Ovary (tissue), 10 donors: ENCODE measurements at places on chromosomes 16 and 17.

DNA sequence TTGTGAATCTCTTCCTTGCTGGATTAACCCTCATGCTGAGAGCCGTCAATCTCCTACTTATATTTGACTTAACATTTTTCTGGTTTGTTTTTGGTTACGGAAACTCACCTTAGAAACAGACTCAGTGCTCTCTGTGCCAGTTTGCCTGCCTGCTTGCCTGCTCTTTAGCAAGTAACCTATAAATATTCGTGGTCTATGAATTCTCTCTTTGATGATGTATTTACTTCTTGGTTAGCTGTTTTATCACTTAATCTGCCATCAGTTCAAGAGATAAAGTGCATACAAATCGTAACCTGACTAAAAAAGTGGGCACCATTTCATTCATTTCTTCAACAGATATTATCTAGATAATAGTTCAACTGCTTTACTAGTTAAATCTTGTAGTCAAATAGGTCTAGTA is 26.7 kb downstream of the CYB5B start:
- no peak for DNase-seq

GRCh38 chr16:75022567-75022966 is 23.7 kb downstream of the ZNRF1 start:
- DNase-seq = no peak

DNA sequence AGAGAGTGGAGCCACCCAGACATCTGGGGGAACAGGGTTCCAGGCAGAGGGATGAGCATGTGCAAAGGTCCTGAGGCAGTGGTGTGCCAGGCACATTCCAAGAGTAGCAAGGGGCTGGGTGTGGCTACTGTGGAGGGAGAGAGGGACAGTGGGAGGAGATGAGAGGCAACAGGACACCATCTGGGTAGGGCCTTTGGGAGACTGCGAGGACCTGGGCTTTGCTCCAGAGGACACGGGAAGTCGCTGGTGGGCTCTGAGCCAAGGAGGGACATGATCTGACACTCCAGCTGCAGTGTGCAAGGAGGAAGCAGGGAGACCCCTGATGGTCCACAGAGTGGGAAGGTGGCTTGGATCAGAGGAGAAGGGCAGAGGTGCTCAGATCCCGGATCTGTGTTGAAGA is 56.7 kb upstream of the MED9 start:
- no peak for DNase-seq

DNA sequence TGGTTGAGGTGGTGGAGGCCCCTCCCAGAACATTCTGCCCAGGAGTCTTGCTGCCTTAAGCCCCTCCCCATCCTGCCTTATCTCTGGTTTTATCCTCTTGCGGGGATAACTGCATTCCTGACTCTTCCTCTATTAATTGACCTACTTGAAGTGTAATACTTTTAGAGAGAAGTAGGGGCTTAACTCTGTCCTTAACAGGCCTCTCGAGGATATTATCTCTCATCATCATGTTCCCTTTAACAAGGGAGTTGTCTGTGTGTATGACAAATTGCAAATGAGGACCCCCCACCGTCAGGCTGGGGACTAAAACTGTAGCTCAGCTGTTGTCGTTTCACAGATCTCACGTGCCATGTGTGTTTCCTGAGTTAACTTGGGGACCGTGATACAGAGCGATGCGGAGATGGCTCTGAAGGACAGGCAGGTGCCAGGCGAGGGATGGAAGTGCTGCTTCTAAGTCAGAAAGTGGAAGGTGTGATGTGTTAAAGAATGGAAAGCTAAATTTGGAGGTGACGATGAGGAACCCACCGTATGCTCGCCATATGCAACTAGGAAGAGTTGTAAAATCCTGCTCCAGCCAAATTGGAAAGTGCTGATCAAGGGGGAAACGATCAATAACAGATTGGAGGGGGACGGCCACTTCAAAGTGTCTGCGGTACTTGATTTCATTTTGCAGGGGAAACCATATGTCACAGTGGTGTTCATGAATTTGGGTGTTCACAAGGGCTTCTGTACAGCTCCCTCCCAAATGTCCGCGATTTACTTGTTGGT is 106.3 kb downstream of the RPTOR start:
- no peak for DNase-seq

GRCh38 chr16:4131621-4132020 is 15.4 kb upstream of the ADCY9 start:
- DNase-seq = no peak

DNA sequence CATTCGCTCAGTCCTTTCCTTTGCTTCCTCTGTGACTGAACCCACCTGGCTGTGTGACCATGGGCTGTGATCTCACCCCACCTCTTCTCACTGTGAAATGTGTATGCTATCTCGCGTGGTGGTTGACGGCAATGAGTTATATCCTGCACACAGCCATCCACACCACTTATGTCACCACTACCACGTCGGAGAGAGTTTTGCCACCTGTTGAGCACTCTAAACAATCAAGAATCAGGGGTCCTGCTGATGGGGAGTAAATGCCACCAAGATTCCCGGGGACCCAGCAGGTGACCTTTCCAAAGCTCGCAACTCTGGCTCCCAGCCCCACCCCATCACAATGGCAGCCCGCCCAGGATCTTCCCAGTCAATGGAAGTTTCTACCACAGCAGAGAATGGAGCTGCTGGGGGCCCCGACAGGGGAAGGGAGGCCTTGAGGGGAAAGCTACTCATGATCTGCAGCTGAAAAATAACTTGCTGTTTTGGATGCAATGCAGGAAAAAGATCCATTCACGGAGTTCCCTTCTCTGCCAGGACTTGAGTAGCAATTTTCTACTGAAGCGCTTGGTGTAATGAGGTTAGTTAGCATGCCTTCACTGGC is 26.2 kb upstream of the RCVRN start:
- no peak for DNase-seq

DNA sequence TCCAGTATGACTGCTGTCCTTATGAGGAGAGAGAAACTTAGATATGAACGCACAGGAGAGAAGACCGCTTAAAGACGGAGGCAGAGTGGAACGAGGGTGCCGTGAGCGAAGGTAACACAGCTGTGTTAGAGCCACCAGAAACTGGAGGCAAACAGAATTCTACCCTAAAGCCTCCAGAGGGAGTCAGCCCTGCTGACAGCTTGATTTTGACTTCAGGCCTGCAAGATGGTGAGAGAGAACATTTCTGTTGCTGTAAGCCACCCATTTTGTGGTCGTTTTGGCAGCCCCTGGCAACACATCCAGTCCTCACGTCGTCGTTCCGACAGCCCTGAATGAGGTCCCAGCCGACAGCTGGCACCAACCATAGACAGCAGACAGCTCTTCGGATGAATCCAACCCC is 2.8 kb upstream of the SPATA2L start:
- no peak for DNase-seq

- DNase-seq = no peak
These were observed 76.0 kb downstream of the WIPI1 start for GRCh38 chr17:68381076-68381900.

- DNase-seq = no peak
These were observed 1.3 kb upstream of the SP2 start for GRCh38 chr17:47894498-47895346.

DNA sequence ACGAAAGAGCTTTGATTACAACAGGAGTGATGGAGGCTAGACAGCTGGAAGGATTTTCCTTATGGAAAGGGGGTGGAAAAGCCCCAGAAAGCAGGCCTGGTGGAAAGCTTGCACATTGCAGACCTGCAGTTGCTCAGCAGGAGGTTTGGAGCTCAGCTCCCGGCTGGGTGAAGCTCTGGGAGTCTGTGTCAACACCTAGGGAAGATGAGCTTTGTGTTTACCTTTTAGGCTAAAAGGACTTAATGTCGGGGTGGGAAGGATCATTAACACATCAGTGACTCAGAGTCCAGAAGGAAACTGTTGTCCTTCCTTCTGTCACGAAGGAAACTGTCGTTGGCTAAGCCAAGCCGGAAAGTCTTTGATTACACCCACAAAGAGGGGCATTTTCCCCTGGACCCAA is 48.2 kb downstream of the RAP1GAP2 start:
- DNase-seq = no peak

GRCh38 chr17:18186627-18186982 is 3.0 kb downstream of the ALKBH5 start:
- DNase-seq = no peak

DNA sequence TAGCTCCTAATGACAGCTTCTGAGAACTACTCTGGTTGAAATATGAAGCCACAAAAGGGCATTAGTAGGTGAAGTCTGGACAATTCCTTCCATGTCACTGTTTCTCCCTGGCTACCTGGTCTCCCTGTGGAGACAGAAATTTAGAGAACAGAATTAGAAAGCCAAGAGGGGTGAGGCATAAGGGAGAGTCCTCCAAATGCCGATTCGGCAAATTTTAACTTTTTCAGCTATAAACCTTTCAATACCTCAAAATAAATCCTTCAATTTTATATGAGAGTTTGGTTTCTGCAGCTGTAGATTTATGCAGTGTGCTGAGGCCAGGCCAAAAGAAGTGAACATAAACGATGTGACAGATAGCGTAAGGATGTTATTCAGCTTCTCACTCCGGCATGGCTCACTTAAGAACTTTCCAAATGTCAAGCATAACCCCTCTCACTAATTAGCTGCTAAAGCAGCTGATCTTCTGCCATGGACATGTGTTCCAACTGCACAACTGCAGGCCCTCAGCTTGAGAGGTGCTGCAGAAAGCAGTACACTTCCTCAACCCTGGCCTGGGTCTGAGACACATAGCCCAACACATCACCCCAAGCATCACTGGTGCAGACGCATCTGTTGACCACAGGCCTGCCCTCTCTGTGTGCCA is 247.9 kb upstream of the SOX9 start:
- no peak for DNase-seq

GRCh38 chr17:61128661-61129115 is 271.0 kb upstream of the TBX2 start:
- no peak for DNase-seq

- DNase-seq = no peak
These were observed 150.6 kb downstream of the RPTOR start for GRCh38 chr17:80694992-80695912.

- no peak for DNase-seq
These were observed 8.7 kb downstream of the USP36 start for GRCh38 chr17:78831688-78832540.

GRCh38 chr16:89602273-89602951 is 11.0 kb upstream of the DPEP1 start:
- DNase-seq = no peak

DNA sequence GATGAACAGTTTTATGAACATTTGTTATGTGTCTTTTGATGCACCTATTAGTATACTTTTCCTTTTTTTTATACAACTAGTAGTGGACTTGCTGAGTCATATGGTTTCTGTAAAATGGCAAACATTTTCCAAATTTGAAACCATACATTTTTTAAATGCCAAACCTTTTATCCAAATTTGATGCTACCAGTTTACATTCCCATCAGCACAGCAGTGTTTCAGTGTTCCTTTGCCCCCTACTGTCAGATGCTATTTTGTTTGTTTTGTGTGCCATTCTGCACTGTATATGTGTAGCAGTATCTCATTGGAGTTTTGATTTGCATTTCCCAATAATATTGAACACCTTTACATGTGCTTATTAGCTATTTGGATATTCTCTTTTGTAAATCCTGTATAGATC is 219.4 kb downstream of the TANC2 start:
- DNase-seq = no peak

DNA sequence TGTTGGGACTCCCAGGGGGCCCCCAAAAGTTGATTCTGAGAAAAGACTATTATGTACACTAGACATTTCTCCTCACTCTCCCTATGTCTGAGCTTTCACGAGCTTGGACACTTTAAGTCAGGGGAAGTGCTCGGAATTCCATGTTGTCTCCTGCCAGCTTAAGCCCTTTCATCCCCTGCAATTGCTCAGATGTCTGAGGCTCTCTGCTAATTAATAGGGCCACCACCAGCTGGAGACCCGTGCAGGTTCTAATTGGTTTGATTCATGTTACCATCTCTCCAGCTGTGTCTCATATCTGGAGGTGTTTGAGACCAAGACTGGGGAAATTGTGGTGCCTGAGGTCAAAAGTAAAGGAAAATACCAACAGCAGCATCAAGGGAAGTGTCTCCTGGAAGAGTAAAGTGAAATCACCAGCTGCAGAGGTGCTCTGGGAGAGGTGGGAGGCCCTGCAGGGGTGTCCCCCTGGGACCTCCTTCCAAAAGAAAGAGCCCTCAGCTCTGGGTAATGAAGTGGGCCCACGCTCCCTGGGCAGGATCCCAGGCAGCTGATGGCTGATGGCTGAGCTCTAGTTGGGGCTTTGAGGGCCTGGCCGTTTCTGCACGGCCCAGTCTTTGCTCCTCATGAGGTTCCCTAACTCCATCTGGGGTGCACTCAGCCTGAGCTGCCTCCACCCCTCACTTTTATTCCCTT is 5.8 kb upstream of the UTS2R start:
- no peak for DNase-seq

GRCh38 chr17:69593716-69594115 is 179.2 kb downstream of the MAP2K6 start:
- DNase-seq = no peak

DNA sequence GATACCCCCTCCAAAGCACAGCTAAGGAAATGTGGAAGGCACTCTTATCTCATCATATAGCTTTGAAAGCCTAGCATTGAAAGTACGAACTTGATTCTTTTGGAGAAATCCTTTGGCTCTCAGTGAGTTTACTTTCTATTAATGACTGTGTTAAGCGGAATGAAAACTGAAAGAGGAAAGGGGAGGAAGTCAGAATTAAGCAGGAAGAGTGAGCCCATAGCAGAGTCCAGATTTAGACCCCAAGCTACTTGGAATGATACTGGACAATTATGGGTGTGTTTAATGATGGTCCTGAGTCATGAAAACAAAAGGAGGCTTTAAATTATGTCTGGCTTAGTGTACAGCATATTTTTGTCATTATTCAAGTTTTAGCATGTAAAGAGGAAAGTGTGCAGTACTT is 42.2 kb downstream of the TENT4B start:
- no peak for DNase-seq

GRCh38 chr16:11224096-11224893 is 31.7 kb downstream of the SOCS1 start:
- no peak for DNase-seq

- no peak for DNase-seq
These were observed 27.5 kb downstream of the NLRC5 start for GRCh38 chr16:57016831-57017230.

- DNase-seq = no peak
These were observed 1.4 kb upstream of the CTRB1 start for GRCh38 chr16:75217389-75217851.

GRCh38 chr17:31568121-31568520 is 176.6 kb downstream of the RAB11FIP4 start:
- DNase-seq = no peak

DNA sequence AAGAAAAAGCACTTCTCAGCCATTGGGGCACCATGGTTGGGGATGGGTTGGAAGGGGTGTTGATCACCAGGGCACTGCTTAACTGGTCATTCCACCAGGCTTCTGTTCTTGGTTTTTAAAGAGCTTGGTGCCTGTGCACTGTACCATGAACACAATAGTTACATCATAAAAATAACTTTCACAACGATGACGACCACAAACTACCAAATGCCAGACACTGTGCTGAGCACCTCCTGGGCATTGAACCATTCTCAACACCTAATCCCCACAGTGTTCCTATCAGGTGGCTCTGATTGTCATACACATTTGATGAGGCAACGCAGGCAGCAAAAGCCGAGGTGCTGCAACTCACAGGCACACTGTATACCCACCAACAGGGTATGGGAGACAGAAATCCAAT is 208.0 kb downstream of the FOXL1 start:
- DNase-seq = no peak
